NT2/D1 (cell line): ENCODE measurements at places on chromosomes 4 and X.

DNA sequence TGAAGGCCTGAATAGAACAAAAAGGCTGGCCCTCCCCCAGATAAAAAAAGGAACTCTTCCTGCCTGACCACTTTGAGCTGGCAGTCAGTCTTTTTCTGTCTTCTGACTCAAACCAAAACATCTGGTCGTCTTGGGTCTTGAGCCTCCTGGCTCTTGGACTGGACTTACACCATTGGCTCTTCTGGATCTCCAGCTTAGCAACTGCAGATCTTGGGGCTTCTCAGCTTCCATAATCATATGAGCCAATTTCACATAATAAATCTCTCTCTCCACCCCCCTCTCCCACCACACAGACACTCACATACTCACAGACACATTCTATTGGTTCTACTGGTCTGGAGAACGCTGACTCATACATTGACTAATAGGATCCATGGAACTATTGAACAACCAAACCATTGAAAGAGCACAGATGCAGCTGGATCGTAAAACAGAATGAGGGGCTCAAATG lies 15.6 kb upstream of the CWH43 start:
- DNase-seq: no peak

GRCh38 chr4:48065587-48066052 lies 49.0 kb downstream of the NIPAL1 start:
- no peak for DNase-seq

GRCh38 chrX:75038925-75039324 lies 113.7 kb upstream of the NEXMIF start:
- DNase-seq: peak; percentile 56

- no peak for DNase-seq
Observed at GRCh38 chr4:4271912-4272311, 18.0 kb downstream of the LYAR start.

DNA sequence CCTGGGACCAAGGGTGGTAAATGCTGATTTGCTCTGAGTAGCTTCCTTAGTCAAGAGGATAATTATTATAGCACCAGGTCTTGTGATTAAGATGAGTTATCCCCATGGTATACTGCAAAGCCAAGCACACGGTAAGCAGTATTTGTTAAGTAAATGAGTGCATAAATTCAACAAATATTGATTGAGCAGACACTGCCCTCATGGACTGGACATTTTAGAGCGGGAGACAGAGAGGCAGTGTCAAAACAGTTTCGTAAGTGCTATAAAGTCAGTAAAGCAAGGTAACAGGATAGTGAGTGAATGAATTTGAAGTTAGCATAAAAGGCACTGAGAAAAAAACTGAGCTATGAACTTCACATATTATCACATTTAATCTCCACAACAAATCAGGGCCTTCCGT lies 13.9 kb downstream of the PHF8 start:
- DNase-seq: no peak

DNA sequence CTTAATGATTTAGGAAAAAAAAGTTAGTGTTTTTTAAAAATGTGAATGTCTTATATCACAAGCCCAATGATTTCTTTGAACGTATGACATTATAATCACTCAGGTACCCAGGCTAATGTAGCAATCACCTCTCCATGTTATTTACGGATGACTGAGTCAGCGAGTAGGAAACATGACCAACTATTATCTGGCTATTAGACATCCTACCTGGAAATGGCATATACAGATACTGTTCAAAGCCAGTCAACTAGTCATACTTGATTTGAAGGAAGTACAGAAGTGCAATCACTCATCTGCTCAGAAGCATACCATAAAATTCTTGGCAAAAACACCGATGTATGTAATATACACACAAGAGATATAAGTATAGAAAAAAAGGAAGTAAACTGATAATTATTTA lies 732.5 kb downstream of the ARAP2 start:
- DNase-seq: no peak

- DNase-seq: no peak
Observed at GRCh38 chr4:181646864-181647263, 596.3 kb upstream of the TENM3 start.
